ENCODE measurements at places on chromosomes 4 and X.

DNA sequence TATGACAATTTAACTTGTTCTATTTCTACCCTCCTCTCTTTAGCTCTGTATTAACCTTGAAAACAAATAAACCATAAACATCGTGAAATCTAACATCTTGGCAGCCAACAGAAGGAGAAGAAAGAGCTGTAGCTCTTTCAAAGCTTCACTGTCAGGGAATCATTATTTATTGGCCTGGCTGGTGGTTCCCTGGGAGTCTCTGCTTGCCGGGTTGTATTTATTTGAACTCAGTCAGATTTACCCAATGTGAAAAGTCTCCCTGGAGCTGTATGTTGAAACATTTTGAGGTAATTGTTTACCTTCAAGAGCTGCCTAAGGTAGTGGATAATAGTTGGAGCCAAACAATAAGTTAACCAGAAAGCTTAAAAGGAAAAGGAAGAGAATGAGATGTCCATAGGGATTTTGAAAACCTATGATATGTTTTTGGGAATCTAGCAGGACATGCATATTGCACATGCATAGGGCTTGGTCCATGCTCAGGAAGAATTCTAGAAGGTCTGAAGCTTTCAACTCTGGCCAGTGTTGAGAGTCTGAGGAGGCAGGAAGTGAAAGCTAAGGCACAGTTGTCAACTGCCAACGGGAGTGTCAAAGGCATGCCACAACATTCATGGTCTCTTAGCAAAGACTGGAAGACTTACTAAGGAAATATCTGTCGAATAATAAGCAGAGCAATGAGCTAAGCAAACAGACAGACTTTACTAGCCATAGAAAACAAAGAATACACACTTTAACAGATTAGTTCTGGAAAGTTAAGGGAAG, 621.6 kb downstream of the PCDH7 start:
- DNase-seq = no peak

DNA sequence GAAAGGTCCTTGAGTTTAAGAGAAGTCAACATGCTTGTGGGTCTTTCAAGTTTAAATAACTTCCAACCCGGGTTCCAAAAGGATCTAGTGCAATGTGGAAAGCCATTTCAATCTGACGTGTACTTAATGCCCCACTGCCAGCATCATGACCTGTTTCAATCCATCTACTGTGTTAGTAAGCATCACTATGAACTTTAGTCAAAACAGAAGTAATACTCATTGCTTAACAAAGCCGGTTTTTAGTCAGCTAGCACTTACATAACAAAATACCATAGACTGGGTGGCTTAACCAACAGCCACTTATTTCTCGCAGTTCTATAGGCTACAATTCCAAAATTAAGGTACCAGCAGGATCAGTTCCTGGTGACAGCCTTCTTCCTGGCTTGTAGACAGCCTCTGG, 677.5 kb downstream of the DMD start:
- DNase-seq = no peak

DNA sequence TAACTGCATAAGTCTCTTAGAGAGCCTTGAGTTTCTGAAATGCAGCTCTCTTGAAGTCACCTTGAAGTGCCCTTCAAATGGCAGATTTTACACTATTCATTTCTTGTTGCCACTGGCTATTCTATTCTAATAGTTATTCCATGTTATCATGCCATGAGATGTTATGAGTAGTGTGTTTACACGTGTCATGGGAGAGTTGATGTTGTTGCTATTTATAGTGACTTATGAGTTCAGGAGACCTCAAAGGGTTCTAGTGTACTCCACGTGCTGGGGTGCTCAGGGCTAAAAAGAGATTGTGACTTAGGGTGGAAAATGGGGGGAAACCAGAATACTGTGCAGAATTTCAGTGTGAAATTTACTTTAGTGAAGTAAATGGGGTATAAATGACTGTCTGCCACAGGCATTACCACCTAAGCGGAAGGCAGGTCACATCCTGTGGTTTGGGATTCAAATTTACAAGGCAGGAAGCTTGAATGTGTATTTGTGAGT, 77.1 kb upstream of the SLC4A4 start:
- no peak for DNase-seq

DNA sequence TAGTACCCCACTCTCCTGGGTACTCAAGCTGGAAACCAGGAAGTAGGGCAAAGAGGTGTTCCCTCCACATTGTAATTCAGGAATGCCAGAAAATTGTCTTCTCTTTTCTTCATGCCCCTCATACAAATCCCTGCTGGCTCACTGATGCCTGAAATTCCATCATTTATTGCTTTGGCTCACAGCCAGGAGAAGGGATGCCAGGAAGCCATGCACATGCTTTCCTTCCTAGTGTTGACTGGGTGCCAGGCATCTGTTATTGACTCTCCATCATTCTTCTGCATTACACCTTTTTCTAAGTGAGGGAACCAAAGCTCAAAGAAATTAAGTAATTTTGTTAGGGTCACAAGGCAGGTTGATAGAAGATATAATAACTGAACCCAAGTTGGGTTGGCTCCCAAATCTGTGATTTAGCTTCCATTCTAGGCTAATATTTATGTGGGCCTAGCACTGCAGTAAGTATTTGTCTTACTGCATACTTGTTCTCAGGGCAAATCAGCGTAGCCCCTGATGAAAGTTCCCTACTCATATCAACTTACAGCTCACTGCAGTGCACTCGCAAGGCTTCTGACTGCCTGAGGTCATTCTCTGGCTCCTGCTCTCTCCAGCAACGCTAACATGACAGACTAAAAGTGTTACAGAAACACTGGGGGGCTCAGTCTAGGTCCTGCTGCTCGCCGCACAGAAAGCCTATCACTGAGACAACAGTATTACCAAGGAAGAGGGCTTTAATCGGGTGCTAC, 89.0 kb downstream of the TRAPPC11 start:
- no peak for DNase-seq

DNA sequence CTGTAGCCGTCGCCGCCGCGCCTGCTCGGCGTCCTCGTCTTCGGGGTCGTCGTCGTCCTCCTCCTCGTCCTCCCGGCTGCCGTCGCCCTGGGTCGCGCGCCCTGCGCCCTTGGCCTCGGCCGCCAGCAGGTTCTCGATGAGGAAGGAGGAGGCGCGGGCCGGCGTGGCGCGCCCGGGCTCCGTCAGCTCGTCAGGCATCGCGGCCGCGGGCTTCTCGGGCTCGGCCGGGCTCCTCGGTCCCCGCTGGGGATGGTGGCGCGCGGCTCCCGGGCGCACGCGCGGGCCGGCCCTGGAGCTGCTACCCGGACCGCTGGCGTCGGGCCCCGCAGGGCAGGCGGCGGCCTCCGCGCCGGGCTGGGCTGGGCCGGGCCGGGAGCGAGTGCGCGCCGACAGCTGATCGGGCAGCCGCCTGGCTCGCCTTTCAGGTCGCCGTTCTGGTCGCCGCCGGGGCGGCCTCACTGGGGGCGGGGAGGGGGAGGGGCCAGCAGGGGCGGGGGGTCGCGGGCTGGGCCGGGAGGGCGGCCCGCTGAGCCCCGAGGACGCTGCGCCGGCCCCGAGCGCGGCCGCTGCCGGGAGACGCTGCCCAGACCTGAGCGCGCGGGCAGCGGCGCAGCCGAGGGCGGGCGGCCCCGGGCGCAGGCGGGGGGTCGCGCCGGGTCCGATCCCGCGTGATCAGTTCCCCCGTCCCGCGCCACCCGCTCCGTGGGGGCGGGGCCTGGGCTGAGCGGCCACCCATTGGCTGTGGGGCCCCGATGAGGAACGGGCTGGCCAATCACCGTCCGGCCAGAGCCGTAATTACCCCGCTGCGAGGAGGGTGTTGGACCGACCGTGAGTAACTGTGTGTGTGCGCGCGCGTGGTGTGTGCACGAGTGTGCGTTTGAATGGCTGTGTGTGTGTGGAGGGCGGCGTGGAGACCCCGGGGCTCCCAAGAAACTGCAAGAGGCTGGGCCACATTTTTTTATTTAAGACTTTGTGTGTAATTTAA, at the start of gene HMX1:
Gene HMX1 (minus strand): TSS at position 423 of the 985 bp plus-strand sequence. CDS start 225 bp downstream, at position 198.
- DNase-seq = no peak

GRCh38 chr4:172802032-172802431, 366.6 kb upstream of the GALNT7 start:
- no peak for DNase-seq

DNA sequence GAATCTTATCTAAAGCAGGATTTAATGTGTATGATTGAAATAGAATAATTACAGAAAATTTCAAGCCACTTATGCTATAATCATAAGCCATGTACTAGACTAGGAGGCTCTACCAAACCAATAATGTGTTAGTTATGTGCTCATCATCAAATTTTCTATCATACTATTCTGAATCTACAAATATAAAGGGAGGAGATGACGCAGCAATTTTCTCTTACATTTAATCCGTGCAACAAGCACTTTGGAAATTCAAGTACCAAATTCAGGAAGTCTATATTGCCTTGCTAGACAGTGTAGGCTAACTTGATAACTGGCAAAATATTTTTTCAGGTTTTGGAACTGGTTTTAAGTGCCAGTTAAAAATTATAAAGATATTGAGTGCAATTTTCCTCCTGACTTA, 283.5 kb downstream of the C4orf33 start:
- DNase-seq = no peak

GRCh38 chrX:153608376-153608775, 9.4 kb upstream of the CCNQ start:
- no peak for DNase-seq

DNA sequence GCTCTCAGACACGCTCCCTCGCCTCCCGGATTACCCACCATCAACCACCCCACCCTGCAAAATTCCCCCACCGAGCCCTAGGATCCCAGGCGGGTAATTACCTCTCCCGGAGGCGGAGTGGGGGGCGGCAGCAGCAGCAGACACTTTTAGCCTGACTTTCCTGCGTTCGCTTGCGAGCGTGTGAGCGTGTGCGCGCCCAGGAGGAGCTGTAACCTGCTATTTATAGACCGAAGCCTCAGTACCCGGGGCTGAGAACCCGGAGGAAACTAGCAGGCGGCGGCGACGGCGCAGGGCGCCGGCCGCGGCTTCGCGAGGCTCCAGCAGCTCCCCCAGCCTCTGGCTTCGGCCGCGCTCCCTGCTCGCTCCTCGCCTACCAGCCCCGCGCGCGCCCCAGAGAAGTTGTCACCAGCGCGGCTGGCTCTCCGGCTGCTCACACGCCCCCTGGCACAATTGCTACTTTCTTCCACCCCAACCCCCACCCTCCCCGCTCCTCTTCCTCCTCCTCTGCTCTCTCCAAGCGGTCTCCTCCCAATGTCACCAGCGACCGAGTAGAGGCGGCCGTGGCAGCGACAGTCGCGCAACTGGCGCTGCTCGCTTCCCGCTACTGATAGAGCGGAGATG, at the start of gene INPP4B:
Gene INPP4B (minus strand): TSS at position 194 of the 621 bp plus-strand sequence.
- no peak for DNase-seq

- no peak for DNase-seq
Observed at GRCh38 chrX:29348288-29348687, 761.0 kb downstream of the IL1RAPL1 start.

DNA sequence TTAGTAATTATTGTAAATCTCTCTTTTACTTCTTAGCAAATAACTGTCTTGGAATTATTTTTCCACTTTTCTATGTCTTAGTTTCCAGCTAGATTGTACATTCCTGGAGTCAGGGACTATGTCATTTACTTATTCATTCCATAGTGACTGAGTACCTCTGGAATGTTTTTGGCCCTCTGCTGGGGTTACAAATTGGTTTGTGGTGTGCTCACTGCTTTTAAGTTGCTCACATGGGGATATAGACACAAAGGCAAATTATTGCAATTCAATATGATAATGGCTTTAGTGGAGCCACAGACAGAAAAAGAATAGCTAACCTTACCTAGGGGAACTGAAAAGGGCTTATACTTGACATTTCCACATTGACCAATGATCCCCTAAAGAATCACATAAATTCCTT, 63.7 kb upstream of the PDGFRA start:
- DNase-seq = no peak

DNA sequence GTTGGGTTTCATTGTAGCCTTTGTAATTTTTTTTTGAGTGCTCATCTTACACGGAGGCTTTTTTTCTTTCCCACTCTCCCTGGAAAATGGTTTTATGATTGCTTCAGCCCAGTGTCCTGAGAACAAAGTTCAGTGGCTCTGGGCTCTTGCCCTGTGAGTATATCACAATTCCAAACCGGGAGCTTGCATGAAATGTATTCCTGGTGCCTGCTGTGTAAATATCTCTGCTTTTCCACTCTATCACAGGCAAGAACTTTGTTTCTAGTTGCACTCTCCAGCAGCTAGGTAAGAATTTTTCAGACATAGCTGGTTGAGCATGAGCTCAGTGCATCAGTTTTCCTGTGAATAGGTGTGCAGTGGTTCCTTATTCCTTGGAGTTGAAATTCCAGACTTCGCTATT, 60.8 kb downstream of the SUPT20HL2 start:
- no peak for DNase-seq

DNA sequence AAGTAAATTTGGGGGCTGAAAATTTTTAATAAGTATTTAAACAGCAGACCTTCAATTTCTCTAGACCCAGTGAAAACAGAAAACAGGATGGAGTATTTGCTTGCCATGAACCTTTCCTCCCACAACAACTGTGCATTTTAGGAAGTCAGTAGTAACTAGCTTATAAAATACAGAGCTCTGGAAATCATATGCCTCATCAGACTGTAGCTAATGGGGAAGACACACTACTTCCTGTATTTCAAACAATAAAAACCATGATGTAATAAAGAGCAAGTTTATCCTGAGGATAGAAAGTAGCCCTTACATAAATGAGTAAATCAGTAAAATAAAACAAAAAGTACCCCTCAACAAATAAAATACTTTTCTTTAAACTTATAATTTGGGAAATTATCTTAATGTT, 280.1 kb upstream of the ZFP42 start:
- no peak for DNase-seq

- DNase-seq = no peak
Observed at GRCh38 chrX:117538178-117539089, 578.2 kb downstream of the KLHL13 start.
